ENCODE measurements at places on chromosomes 1 and 21. TPM values are rescaled to one million over a fixed set of nuclear protein-coding genes. Genes with fewer than 3 reads are reported as not detected.

Gene AXDND1
- not detected for total RNA-seq

Gene HMCN1
- total RNA-seq, result 14.8 TPM

Gene CTH
- total RNA-seq, result 0.94 TPM

Gene SHE
- 22.3 TPM for total RNA-seq

- no peak for DNase-seq
These were observed 9.0 kb upstream of the ELOVL1 start for GRCh38 chr1:43376723-43377235.

DNA sequence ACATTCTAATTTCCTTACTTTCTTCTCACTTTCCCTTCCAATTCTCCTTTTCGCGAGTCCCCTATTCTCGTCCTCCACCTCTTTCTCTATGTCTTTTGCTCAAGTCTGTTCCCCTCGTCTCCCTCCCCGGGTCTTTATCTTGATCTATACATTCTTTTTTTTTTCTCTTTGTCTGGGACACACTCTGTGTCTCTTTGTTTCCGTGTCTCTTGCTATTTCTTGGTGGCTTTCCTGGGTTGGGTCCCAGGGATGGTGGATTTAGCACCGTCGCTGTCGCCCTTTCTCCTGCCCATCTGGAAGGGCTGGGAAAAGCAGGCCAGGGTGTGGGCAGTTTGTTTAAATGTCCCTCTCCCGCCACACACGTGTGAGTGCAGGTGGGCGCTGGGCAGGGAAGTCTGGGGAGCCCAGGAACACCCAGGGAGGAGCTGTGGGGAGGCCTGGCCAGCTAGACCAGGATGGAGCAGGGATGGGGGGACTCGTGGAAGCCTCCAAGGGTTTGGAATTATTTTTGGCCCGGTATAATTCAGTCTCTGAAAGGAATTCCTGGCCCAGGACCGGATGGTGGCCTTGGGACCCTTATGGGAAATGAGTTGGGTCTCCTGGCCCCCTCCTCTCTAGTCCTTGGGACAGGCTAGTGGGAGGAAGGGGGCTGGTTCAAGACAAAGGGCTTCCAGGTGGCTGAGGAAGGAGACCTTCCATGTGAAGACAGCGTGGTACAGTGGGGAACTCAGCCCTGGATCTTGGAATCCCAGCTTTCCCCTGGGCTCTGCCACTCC lies 9.5 kb upstream of the ID3 start:
- peak; percentile 60 for DNase-seq

- DNase-seq, result no peak
These were observed 148.7 kb downstream of the PLA2G4A start for GRCh38 chr1:186977266-186977957.

DNA sequence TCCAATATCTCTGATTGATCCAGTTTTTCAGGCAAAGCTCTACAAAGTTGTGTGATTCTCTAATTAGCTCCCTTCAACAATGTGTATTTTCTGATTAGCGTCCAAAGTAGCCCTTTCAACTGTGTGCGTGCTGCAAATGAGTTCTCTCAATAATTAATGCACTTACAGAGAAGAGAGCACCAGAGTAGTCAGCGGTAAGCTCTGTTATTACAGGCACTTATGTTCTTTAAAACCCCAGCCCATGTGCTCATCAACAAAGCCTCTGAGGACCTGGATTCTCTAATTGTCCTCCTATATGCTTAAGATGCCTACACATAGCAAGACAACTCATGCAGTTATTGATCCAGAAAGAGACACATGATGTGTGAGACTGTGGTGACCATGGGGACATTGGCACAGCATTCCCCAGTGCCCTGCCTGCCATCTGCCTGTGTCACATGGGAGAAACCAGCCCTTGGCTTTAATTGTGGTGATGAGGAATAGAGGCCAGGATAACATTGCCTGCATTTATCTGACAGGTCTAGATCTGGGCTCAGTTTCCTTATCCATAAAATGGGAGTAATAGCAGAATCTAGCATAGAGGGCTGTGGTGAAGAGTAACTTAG lies 151.7 kb downstream of the PCP4 start:
- no peak for DNase-seq

- DNase-seq, result no peak
These were observed 10.0 kb downstream of the SPATA46 start for GRCh38 chr1:162366671-162367070.

DNA sequence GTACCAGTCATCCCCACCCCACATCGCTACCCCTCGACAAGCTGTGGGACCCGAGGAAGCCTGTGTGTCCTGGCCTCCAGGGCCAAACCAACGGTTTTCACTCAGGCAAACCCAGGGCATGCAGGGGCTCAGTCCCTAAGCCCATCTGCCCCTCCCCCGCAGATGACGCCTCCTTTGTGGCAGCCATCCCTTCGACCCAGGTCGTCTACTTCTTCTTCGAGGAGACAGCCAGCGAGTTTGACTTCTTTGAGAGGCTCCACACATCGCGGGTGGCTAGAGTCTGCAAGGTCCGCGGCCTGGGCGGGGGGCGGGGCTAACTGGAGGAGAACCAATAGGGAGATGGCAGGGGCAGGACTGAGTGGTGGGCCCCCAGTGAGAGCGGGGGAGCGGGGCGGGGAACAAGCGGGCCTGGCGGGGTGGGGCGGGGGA lies 7.4 kb downstream of the SEMA4A start:
- peak; percentile 89 for DNase-seq

GRCh38 chr1:23098463-23099170 lies 70.0 kb downstream of the LUZP1 start:
- DNase-seq, result no peak

DNA sequence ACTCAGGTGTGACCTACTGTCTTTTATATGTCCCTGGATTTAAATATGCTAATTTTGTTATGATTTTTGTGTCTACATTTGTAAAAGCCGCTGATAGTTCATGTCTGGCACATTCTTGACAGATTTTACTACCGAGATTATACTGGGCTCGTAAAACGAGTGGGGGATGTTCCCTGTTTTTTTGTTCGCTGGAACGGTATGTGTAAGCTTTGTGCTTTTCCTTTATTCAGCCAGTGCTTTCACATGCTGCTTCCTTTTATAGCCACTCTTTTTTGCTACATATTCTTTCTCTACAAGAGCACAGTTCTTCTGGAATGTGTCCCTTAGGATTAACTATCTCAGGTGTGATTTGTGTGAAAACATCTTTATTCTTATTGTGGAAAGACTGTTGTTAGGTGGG lies 46.6 kb downstream of the ADARB1 start:
- DNase-seq, result no peak

All from right cardiac atrium (tissue), 5 donors.